CD8-positive, alpha-beta memory T cell (primary cell): ENCODE measurements at places on chromosomes 11 and 22. TPM values are rescaled to one million over a fixed set of nuclear protein-coding genes. Genes with fewer than 3 reads are reported as not detected.
A peak's percentile ranks its signal among the peaks of the same experiment; 100 is the strongest.

Gene FREY1
- 2.0 TPM for total RNA-seq

Gene KCNE3
- not detected for total RNA-seq

Gene OR5B21
- total RNA-seq = 0.42 TPM

Gene OR51B5
- total RNA-seq = not detected

Gene POTEH
- total RNA-seq = not detected

Gene ZNF70
- total RNA-seq = 3.7 TPM

Gene ZNF280A
- not detected for total RNA-seq

Gene DRICH1
- total RNA-seq = 0.47 TPM

- DNase-seq = no peak
Observed at GRCh38 chr11:114131461-114131864, 72.0 kb downstream of the ZBTB16 start.

GRCh38 chr11:77510851-77511250 is 37.0 kb upstream of the PAK1 start:
- DNase-seq = no peak

DNA sequence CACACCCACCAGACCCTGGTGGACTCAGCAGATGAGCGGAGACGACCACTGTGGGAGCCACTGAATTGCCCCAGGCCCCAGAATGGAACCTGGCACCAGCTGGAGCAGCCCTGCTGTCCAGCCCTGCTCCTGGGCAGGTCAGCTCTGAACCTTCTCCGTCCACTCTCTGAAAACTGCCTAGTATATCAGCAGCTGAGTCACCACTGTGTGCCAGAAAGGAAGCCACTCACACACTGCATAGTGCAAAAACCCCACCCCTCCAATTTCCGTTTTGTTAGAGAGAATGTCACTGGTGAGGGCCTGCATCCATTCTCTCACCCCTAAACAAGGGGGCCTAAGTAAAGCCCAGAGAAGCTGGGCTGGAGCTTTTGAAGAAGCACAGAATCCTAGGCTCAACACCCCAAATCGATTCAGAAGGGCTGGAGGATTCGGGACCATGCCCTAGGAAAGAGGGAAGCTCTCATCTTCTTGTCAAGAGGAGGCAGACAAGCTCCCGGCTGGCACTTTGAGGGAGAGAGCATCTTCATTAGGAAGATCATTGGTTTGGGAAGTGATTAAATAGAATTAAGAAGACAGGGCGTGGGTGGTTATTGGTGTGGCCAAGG is 44.5 kb downstream of the GALNT18 start:
- no peak for DNase-seq

- DNase-seq = no peak
Observed at GRCh38 chr11:45593992-45594391, 71.4 kb downstream of the CHST1 start.

- DNase-seq = no peak
Observed at GRCh38 chr11:17314232-17314547, 37.4 kb upstream of the NCR3LG1 start.

DNA sequence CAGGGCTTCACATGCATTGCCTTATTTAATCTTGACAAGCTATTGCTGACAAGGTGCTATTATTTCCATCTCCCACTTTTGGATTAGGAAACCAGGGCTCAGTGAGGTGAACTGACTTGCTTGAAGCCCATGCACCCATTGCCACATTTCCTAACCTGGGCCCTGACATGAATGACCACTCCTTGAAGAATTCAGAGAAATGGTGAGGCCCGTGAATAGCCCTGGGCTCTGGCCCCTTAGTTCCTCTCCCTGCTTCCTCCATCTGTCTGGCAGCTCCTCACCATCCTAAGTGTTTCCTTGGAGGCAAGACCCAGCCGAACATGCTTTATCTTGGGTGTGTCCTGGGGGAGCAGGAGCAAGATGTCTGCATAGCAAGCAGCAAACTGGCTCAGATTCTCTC is 56.1 kb upstream of the NECTIN1 start:
- no peak for DNase-seq

DNA sequence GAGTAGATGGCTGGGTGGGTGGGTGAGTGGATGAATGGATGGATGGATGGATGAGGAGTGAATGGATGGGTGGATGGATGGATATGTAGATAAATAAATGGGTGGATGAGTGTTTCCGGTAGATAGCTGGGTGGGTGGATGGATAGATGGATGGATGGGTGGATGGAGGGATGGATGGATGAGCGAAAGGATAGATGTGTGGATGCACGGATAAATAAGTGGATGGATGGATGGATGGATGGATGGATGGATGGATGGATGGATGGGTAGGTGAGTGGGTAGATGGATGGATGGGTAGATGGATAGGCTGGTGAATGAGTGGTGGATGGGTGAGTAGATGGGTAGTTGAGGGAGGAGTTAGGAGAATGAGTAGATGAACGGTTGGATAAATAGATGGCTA is 349.3 kb downstream of the MN1 start:
- DNase-seq = no peak

GRCh38 chr11:122804796-122805195 is 33.5 kb upstream of the CRTAM start:
- DNase-seq = no peak

DNA sequence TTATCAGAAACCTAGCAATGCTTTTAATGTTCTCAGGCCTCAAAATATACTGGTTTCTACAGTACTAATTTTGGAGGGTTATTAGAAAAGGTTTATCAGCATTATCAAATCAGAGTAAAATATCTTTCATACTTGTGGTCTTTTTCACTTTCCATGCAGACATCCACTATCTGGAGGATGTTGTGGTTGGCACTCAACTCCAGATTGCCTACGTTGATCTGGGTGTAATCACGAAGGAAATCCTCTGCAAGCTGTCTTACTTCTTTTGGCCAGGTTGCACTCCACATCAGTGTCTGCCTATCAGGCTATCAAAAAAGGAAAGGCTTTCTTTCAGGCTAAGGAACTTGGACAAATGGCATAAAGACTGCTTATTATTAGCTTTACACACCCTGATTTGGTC is 11.6 kb downstream of the DDX17 start:
- DNase-seq = no peak

DNA sequence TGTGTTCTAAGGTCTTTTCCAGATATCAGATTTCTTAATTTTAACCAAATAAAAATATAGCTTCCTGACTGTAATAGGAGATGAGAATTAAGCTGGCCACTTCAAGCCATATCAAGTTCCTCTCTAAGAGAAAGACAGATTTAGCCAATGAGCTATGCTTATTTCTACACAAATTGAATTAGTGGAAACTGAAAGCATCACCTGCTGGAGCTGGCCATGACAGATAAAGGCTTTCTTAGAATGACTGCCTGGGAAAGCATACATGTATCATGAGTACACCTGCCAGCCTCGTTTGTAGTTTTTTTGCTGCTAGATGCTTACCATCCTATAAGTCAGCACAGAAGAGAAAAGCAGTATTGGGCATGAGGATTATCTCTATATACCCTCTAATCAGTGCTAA is 53.5 kb upstream of the DBX1 start:
- DNase-seq = no peak

DNA sequence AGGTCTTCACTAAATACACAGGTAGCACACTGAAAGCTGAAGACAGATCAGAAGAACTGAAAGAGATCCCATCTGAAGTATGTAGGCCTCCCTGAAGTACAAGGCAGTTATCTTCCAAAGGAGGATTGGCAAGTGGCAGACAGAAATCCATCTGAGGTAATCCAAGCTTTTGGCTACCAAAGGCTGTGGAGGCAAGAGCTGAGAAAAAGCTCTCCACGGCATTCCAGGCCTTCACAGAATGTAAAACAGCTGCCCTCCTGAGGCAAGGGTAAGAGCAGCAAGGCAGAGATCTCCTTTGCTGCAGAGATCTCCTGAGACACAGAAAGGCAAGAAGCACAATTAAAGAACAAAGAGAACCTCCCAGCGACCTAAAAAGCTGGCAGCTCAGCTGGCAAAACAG is 19.1 kb downstream of the PIK3C2A start:
- DNase-seq = no peak

DNA sequence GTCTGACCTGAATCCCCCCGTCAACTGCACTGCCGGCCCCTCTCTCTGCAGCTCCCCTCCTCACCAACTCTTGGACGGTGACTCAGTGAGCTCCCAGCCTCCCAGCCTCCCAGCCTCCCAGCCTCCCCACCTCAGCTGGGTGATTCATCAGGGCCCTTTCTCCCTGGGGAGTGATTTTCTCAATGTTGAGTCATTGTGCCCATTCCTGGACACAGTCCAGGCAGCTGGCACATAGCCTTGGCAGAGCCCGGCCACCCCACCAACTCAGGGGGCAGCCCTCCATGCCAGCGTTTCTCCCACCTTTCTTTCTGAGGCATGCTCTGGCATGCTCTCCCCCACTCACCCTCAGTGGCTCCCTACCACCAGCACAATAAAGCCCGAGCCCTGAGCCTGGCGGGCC is 30.7 kb downstream of the PDE2A start:
- no peak for DNase-seq

GRCh38 chr22:38078046-38078840 is 5.7 kb downstream of the SLC16A8 start:
- no peak for DNase-seq

DNA sequence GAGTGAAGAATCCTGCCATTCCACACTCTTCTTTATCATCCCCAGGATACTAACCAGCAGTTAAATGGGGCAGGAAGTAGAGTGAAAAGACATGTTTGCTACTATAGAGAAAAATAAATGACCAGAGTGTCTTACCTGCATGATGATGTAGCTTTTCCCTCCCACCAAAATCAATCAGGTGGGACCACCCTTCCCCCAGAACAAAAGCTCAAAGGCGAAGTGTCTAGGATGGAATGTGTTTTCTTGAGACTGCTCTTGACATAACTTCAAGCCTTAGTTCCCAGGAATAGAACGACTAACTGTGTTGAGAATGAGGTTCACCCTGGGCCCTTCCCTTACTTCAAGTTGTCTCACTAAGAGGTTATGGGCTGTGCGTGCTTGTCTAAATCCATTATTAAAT is 339.2 kb upstream of the CCDC90B start:
- no peak for DNase-seq

DNA sequence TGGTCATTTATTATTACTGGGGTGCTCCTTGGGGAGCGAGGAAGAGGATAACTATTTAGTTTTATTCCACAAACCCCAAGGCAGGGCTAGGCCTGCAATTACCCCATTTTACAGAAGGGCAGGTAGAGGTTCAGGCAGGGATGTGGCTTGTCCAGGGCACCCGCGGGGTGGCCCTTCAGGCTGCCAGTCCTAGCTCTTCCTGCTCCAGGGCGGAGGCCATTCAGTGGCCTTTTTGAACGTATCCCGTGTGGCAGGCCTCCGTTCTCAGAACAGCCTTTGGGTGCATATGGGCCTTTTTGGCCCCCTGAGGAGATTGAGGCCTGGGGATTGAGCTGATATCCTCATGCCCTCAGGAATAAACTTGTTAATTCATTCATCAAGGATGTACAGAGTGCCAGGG is 66.2 kb downstream of the MPPED1 start:
- no peak for DNase-seq

DNA sequence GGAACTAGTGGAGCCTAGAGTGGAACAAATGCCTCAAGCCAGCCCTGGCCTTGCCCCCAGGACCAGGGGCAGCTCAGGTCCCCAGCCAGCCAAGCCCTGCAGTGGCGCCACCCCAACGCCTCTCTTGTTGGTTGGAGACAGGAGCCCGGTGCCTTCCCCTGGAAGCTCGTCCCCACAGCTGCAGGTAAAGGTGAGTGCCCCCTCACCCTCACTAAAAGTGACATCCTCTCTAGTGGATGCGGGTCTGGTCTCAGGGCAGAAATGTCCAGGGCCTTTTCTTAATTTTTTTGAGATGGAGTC is 21.5 kb downstream of the MICALL1 start:
- no peak for DNase-seq

DNA sequence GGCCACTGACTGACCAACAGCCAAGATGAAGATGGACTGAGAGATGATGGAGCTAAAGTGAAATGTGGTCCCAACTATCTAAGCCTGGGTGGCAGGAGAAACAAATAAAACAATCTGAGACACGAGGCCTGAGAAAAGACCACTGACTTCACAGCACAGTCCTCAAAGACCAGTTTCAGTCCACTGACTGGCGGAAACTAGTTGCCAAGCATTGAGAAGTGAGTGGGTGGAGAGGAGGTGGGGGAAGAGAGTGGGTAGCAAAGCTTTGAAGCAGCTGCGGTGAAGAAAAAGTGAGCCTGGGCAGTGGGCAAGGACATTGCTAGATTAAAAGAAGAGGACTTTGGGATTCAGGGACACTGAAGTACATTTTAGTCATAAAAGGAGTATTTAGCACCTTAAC is 1.9 kb downstream of the MS4A1 start:
- DNase-seq = no peak

- DNase-seq = peak; percentile 60
Observed at GRCh38 chr22:37428649-37429586, 1.6 kb upstream of the ELFN2 start.

DNA sequence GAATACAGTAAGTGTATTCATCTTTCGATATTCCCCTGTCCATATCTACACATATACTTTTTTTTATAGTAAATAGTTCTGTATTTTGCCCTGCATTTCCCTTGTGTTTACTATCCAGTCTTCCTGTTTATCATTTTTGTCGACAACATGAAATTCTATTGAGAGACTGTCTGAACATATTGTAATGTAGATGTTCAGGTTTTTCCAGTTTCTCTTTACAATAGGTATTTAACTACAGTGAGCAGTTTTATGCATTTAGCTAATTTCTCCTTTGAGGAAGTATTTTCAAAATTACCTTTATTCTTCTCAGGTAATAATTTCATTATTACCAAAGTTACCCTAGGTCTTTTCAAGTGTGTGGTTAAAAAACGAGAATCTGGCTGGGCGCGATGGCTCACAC is 16.7 kb downstream of the PIK3IP1 start:
- no peak for DNase-seq

- DNase-seq = no peak
Observed at GRCh38 chr11:35236667-35237003, 97.7 kb downstream of the CD44 start.

GRCh38 chr11:60194511-60194910 is 11.6 kb upstream of the MS4A6A start:
- DNase-seq = no peak

- DNase-seq = no peak
Observed at GRCh38 chr11:96342014-96342960, 708 bp downstream of the MAML2 start.

GRCh38 chr22:19797086-19798002 is 36.8 kb downstream of the TBX1 start:
- DNase-seq = no peak

GRCh38 chr11:84865791-84866535 is 761.2 kb downstream of the DLG2 start:
- DNase-seq = no peak

- DNase-seq = no peak
Observed at GRCh38 chr11:43419460-43419859, 60.7 kb downstream of the TTC17 start.
